HuH-7 (cell line): ENCODE measurements at places on chromosomes 2 and 18.

GRCh38 chr2:73931531-73932500 is 5.1 kb downstream of the DGUOK start:
- DNase-seq: no peak

DNA sequence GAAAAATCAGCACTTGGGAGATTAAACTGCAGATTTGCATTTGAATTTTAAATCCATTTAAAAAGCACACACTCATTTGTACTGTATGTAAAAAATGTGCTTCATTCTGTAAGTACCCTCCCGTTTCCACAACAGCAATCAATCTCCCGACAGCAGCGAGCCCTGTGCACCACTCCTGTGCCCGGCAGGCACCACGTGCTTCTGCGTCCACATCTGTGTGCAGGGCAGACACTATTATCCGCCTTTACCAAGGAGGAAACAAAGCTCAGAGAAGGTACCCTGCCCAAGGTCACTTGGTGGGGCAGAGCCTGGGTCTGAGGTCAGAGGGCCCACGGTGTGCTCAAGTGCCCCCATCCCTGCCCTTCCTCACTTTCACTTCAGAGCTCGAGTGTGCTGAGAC is 7.5 kb downstream of the HSBP1L1 start:
- no peak for DNase-seq

DNA sequence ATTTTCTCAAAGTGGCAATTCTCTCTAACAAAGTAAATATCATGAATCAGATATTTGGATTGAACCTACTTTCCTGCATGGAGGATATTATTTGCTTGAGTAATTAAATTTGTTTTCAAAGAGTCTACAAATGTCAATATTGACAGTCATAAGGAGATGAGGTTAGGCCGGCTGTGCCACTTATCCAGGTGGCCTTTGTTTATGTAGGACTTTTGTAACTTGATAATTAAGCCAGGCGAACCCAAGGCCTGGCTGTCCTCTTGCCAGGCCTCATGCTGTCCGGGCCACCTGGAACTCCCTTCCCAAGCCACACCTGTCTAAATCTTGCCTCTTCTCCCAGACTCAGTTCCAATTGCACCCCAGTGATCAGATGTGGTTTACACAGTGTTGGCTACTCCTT is 255.2 kb downstream of the ACKR3 start:
- peak; percentile 17 for DNase-seq

DNA sequence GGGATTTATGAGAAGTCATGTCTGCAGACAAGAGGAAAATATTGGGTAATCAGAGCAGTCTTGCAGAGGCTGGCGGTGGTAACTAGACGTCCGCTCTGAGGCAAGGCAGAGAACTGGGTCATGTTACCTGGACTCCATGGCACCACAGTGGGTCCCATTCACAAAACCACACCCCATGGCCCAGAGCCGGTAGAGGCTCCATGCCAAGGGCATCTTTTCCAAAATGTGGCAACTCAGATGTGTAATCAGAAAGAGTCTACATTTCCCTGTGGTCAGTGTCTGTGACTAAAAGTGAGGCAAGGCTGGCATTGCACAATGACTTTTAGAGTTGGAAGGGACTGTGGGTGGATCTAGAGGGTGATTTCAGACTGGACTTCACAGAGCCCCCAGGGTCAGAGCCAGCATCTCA is 113.1 kb downstream of the MREG start:
- DNase-seq: peak; percentile 11

- DNase-seq: no peak
These were observed 253.7 kb upstream of the PXDN start for GRCh38 chr2:1997976-1998375.

GRCh38 chr18:70380915-70381896 is 92.4 kb downstream of the SOCS6 start:
- DNase-seq: peak; percentile 42

DNA sequence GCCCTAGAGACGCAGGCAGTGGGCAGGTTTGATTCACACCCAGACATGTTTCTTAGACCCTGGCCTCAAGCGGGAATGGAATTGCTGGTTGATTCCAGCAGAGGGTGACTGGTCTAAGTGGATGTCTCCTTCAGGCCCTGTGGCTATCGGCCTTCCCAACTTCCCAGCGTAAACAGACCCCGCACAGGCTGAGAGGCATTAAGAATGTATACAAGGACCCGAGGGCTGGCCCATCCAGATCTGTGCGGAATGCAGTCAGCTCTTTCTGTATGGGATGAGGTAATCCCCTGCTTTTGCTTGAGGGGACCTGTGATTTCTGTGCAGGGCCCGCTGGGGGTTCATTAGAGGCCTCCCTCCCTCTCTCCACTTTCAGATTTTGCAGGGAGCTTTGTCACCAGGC is 6.5 kb downstream of the ACKR3 start:
- DNase-seq: no peak

DNA sequence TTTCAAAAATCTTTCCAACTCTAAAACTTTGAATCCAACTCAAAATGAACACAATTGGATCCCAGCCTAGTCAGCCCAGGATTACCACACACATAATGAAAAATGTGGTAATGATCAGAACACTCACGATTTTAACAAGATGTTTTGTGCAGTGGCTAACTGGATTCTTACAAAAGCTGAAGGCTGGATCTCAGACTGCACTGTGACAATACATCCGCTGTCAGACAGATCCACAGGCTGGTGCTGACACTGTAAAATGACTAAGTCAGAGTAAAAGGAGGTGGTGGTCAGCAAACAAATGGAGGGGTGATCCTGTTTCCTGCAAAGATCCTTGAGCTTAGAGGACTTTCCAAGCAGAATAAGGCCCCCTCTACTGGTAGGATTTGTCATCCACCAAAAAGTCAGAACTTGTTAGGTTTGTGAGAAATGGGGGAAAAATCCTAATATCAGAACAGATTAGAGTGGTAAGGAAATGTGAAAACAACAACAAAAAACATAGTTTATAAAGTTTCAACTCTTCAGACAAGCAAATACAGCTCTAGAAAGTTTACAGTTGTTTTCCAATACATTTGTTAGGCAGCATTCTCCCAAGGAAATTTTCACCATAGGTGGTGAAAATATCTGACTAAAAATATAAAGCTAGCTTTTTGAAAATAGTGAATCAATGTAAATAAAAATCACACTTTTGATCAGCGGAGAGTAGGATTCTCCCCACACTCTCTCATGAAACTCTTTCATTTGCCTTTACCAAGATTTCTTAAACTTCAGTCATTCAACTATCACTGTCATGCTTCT is 211.9 kb downstream of the AGPS start:
- peak; percentile 45 for DNase-seq

DNA sequence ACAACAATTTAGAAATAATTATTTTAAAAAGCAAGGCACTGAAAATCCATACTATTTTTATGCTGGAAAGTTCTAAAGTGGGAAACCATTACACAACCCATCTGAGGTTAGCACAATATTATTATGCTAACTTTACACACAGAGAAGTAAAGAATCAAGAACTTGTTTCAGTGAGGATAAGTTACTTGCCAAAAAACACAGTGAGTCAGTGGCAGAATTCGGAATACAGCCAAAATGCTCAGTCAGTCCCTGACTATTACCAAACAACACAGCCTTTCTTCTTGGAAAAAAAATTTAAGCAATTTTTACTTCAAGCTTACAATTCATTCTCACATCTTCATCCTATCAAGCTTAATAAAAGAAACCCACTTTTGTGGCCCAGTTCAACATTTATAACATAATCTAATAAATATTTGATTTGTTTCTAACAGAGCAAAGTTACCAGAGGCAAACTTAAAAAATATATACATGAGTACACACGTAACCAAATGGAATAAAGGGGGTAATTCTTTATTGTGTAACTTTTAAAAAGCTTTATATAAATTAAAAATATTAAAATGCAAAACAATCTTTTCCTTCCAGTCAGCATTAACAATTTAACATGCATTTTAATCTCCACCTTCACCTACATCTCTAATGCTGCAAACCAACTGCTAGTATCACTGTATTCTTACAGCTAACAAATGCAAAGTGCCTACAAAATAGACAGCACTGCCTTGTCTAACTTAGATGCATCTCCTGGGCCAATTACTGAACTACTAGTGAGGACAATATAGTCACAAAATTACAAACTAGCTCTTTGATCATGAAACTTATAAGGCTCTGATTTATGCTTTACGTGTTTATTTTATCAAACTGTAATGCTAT is 55.2 kb downstream of the CCDC88A start:
- DNase-seq: no peak

GRCh38 chr2:216887138-216887537 is 27.3 kb upstream of the TNP1 start:
- DNase-seq: no peak

- no peak for DNase-seq
These were observed 223.1 kb upstream of the ID2 start for GRCh38 chr2:8458503-8459459.

GRCh38 chr18:57009844-57010243 is 137.0 kb upstream of the BOD1L2 start:
- no peak for DNase-seq

GRCh38 chr18:50009773-50010335 is 185.1 kb downstream of the MYO5B start:
- peak; percentile 42 for DNase-seq

GRCh38 chr2:205408696-205409095 is 273.6 kb upstream of the NRP2 start:
- no peak for DNase-seq

- peak; percentile 74 for DNase-seq
These were observed at the start of gene NRP2 for GRCh38 chr2:205682239-205682970. NRP2 (plus strand) TSS chr2:205682501; CDS start chr2:205683291, 790 bp downstream.

DNA sequence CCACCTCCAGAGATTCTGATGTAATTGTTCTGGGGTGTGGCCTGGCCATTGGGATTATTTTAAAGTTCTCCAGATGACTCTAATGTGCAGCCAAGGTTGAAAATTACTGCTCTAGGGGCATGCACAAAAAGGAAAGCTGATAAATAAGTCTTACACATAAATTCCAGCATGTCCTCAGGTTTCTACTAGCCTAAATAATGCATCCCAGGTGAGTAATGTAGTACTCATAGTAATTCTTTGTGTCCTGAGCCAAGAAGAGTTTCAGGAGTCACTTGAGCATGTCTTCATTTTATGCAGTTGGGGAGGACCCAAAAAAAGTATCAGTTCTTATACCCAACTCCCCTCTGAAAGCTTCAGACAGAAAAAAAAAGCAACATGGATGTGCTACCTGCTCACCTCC is 130.1 kb upstream of the SP5 start:
- no peak for DNase-seq

DNA sequence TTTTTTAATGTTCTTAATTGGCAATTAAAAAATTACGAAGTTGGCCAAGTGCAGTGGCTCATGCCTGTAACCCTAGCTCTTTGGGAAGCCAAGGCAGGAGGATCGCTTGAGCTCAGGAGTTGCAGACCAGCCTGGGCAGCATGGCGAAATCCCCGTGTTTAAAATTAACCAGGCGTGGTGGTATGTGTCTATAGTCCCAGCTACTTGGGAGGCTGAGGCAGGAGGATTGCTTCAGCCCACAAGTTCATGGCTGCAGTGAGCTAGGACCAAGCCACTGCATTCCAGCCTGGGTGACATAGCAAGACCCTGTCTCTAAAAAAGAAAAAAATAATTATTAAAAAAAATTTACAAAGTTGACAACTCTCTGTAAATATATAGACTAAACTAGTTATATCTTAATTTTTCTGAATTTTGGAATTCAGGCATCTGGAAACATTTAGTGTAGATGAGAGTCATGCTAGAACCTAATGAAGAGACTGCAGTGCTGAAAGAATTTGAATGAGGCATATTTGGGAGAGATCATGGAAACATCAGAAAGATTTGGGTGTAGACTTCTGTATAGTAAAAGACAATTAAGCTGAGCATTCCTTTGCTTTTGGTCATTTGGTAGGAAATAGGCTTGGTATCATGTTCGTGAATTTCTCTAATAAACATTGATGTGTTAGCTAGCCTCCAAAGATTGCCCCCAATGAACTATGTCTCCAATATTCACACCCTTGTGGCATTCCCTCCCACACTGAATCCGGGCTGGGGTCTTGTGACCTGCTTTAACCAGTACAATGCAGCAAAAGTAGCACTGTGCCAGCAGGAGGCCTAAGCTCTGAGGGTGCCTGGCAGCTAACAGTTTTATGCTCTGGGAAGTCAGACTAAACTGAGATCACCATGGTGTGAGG is 4.2 kb upstream of the ROCK1 start:
- DNase-seq: no peak

DNA sequence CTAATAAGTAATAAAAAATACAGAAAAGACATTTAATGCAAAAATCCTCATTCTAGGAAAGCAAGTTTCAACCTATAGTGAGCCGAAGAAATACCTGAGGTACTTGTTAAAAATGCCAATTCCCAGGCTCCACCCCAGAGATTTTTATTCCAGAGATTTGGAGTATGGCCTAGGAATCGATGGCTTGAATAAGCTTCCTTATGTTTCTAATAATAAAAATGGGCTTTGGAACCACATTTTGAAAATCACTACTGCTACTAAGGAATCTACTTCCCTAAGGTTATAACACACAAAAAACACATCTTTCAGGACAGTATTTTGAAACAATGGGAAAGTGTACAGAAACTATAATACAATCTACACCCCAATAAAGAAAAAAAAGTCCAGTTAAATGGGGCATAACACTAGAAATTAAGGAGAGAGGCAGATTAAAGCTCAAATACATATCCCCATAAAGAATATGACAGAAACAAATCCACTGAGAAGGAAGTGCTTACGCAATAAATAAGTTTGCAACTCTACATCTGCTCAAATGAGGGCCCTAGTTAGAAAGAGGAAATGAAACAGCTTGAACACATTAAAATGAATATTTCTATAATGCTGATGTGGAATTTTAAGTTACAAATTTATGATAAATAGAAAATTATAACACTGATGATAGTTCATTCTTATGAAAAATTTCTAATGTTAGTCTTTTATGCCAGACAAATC is 103.7 kb downstream of the EPB41L3 start:
- no peak for DNase-seq

DNA sequence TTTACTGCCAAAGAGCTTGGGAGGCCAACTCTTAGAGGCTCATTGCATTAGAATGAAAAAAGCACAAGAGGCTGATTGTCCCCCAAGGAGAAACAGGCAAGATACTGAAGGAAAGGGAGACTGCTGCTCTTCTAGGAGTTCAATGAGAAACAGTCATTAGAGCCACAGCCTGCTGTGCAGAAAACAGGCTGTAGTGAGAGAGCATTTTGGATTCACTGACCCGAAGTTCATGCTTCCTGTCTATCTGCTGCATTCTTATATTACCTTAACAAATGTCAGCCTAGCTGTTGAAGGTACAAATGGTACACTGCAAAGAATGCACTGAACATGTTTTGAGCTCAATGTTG is 423.3 kb downstream of the SETBP1 start:
- no peak for DNase-seq
